AG10803 (cell line): ENCODE measurements at places on chromosomes 3 and 15.

DNA sequence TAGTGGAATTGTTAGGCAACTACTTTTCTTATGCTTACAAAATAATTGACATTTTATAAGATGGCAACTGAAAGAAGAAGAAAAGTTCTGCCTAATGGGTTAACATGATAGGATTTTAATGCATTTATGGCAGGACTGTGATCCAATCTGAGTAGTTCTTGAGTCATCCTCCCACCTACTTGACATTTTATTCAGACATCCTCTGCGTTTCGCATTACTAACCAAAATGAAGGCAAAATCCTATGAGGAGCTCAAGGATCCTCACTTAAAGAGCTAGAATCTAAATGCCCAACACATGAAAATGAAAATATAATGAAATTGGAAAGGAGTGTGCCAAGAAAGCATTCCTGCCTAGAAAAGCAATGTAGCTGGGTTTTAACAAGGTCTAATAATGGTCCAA lies 581.1 kb upstream of the SEMA6D start:
- DNase-seq, result no peak

DNA sequence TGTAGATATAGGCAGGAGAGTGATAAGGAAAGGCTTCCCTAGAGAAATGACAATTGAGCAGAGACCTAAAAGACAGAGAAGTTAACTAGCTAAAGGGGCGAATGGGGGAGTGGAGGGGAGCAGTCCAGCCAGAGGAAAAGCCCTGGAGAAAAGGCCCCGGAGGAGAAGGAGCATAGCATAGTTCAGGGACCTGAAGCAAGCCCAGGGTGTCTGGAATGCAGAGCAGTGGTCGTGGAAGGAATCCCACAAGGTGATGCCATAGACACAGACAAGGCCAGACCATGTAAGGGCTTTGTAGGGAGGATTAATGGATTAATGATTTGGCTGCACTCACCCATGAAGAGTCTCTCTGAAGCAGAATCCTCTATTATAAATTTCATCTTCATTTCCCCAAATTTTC lies 45.8 kb upstream of the LRRN1 start:
- DNase-seq, result no peak

DNA sequence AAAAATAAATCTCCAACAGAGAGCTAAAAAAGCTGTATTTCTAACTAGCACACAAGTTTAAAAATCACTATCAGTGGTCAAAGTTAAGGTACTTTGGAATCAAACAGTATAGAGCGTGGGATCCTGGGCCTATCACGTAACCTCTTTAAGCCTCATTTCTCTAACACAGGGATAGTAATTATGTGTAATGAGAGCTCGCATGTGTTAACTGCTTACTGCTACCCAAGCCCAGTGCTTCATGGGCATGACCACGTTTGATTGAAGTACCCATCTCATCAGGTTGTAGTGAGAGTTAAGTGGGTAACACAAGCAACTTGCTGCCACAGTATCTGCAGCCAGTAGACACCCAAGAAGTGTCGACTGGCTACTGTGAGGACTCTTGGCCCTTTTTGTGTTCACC lies 28.2 kb upstream of the NOX5 start:
- DNase-seq, result no peak

- no peak for DNase-seq
Measured at GRCh38 chr15:60843482-60843881, 364.5 kb upstream of the ICE2 start.

GRCh38 chr15:31852933-31853799 lies 177.1 kb upstream of the CHRNA7 start:
- DNase-seq, result no peak

GRCh38 chr3:170500995-170501394 lies 82.3 kb downstream of the CLDN11 start:
- DNase-seq, result no peak

GRCh38 chr3:44272191-44272590 lies 30.5 kb downstream of the TOPAZ1 start:
- DNase-seq, result no peak

- DNase-seq, result no peak
Measured at GRCh38 chr15:28967066-28967465, 81.3 kb downstream of the APBA2 start.

- DNase-seq, result no peak
Measured at GRCh38 chr3:192284443-192285072, 442.8 kb downstream of the FGF12 start.

DNA sequence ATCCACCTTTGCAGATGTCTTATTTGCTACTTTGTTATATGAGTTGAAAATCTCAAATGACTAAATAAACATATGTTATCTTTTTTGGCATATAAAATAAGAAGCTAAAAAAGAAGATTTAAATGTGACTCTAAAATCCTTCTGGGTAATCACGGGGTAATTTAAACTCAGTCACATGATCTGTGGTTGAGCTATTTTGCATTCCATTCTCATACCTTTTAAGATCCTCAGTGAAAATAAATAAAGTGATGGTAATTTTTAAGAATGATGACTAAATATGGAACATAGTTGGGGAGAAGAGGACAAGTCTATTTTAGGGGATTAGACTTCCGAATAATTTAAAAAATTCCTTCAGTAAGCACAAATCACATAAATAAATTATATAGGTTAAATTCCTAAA lies 1076.8 kb downstream of the TUSC7 start:
- DNase-seq, result peak; percentile 8

DNA sequence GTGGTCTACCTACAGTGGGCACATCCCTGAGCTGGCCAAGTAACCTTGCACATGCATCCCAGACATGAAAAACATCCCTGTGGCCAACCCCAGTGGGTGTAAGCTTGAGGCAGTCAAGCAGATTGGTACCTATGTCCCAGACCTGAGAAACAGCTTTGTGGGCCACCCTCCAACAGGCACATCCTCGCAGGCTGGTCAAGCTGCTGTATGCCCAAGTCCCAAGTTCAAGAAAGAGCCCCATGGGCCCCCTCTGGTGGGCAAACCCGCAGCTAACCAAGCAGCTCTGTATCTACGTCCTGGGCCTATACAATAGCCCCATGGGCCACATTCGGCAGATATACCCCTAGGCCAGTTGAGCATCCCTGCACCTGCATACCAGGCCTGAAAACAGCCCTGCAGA lies 186.3 kb upstream of the GPR149 start:
- no peak for DNase-seq

- DNase-seq, result no peak
Measured at GRCh38 chr3:181998828-181999227, 287.1 kb downstream of the SOX2 start.

DNA sequence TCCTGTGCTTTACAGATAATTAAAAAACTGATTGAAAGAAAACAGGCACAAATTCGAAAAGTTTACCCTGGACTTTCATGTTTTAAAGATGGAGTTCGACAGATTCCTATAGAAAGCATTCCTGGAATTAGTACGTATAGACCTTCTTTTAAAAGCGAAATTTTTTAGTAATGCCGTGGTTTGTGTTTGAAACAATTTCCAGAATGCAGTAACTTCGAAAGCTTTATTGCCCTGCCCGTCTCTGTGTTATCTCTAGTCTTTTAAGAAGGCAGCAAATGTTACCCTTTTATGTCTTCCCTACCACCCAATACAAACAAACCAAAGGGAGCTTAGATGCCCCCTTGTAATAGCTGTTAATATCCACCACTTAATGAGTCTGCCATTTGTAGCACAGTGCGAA lies 39.7 kb downstream of the SGO1 start:
- no peak for DNase-seq
